MV-4-11 (cell line): ENCODE measurements at places on chromosomes 5 and 9.

DNA sequence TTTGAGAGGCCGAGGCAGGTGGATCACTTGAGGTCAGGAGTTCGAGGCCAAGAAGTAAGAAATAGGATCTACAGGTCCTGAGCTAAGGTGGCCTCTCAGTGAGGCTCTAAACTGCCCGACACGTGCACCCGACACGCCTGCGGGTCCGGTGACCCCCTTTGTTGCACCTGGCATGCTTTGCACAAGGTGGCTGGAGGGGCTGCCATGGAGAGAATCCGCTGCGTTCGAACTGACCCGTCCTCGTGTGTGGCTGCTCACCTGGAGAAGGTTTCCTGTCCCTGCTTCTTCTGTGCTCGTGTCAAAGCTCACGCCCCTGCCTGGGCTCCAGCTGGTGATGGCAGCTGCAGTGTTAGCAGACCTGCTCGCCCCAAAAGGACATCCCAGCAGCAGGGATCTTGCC, 5.7 kb upstream of the OLFM1 start:
- no peak for DNase-seq

DNA sequence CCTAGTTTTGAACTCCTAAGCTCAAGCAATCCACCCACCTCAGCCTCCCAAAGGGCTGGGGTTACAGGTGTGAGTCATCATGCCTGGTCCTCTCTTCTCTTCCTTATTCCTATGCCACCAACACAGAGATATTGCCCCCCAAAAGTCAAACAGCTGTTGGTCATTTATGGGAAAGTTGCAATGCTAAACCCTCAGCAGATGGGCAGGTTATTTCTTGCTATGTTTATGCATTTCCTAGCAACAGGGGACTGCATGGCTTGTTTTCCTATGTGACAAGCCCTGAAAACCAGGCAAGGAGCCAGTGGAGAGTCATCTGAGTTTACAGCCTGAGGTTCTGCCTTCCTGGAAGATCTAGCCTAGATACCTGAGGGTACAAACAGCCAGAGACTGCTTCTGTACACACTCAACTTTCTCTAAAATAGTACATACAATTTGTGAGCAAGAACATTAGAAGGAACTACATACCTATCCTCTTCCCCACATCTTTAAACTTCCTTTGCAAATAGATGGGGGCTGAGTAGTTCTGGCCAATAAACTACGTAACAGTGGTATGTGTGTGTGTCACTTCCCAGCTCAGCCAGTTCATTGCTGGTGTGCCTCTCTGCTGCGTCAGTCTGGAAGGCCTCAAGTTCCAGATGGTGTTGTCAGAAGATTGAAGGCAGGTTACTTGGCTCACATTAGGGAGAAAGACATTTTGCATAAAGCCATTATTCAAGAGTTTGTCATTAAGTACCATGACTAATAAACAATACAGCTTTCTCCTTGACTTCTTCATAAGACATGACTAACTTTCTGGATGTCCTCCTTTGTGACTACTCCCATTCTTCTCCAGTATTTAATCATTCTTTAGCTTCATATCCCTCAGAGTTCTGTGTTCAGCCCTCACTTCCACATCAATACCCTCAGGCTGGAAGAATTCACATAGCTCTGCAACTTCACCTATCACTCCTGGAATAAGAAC, 65.3 kb downstream of the CSNK1A1 start:
- DNase-seq = no peak

DNA sequence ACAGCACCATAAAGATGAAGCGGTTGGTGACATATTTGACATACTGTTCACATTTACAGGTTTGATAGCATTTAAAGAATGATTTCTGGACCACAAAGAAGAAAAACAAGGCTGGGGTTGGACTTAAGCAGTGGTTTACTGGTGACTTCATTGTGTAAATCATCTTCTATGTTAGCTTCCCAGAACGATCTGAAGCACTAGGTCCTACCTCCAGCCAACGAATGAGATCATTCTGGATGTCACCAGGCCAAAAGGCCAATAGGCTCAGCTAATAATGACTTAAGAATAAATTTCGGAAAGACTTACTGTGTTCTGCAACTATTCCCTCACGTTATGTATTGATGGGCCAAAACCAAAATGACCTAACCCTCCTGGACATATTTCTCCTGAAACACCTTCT, 675.3 kb upstream of the CCNG1 start:
- DNase-seq = no peak

DNA sequence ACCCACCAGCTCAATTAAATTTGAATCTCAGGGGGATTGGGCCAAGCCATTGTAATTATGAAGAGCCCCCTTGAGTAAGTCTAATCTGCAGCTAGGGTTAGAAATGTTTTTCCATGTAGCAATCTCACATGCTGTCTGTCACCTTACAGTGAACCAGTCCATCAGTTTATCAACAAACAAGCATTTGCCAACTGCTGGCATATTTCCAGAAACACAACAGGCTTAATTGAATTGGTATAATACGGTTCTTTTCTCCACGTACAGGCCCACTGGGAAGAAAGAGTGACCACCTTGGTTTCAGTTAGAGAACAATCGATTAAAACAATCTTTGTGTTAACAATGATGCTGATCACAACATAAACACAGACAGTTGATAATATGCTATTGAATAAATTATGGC, 67.4 kb downstream of the NSUN2 start:
- DNase-seq = no peak

GRCh38 chr9:78354989-78355388, 58.1 kb downstream of the PSAT1 start:
- no peak for DNase-seq

DNA sequence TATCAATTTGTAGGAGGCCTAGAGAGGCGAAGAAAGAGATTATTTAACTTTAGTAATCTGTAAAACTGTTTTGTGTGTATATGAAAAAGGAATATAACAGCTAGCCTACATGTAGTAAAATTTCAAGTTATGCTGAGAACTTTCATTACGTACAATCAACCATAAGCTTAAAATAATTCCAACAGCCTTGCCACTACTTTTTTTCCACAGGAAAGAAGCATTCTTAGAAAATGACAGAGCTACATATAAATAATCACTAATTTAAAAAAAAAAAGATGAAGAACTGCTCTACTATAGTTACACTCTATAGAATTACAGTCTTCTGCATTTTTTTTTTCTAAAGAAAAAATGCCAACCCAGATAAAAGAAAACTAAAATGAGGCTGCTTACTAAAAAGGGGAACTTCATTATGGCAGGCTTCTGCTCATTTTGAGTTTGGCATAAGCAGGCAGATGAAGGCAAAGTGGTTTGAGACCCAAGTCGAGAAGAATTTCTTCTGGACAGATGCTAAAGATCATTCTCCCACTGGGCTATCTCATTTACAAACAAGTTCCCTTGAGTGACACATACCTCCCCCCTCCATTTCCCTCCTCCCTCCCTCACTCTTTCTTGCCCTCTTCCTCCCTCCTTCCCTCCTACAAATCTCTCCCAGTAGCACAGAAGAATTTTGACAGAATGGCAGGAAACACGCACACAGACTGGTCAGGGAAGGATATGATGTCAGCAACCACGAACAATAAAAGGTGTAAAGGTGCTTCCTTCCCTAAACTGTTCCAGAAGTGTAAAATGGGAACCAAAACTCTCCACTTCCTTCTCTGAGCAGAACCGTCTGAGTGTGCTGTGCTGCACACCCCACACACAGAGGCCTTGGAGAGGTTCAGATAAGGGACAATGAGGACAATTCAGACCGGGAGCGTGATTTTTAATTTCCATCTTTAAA, 56.1 kb downstream of the MEF2C start:
- peak; percentile 99 for DNase-seq

DNA sequence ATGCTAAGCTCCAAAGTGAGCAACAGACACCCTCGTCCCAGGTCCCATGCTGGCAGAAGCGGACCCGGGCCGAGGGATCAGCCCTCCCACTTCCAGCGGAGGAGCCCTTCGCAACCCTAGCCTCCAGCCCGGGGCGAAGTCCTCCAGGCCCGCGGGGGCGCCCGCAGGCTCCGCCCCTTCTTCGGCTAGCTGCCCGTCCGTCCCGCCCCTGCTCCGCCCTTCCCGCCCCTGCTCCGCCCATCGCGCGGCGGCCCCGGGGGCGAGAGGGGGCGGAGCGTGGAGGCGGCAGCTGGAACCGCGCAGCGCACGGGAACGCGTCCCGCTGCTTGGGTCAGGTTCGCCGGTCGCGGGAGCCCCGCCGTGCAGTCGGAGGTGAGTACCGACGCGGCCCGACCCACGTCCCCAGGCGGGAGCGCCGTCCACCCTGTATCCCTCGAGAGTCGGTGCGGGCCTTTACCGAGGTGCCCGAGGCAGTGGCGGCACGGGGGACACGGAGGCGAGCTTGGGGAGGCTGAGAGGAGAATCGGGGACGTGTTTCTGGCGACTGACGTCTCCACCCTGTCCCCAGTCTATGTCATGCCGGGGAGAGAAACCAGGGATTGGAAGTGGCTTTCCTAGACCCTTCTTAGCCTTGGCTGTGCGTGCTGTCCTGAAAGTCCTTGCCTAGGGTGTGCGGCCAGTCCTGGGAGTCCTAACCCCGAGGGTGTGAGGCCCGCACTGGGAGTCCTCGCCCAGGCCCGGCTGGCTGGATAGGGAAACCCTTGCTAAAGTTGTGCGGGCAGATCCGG, at the start of gene ACO1:
TSS of gene ACO1 (plus strand) at position 280 of the 788 bp plus-strand sequence. CDS start 20,864 bp downstream, outside the sequence.
- peak; percentile 73 for DNase-seq

DNA sequence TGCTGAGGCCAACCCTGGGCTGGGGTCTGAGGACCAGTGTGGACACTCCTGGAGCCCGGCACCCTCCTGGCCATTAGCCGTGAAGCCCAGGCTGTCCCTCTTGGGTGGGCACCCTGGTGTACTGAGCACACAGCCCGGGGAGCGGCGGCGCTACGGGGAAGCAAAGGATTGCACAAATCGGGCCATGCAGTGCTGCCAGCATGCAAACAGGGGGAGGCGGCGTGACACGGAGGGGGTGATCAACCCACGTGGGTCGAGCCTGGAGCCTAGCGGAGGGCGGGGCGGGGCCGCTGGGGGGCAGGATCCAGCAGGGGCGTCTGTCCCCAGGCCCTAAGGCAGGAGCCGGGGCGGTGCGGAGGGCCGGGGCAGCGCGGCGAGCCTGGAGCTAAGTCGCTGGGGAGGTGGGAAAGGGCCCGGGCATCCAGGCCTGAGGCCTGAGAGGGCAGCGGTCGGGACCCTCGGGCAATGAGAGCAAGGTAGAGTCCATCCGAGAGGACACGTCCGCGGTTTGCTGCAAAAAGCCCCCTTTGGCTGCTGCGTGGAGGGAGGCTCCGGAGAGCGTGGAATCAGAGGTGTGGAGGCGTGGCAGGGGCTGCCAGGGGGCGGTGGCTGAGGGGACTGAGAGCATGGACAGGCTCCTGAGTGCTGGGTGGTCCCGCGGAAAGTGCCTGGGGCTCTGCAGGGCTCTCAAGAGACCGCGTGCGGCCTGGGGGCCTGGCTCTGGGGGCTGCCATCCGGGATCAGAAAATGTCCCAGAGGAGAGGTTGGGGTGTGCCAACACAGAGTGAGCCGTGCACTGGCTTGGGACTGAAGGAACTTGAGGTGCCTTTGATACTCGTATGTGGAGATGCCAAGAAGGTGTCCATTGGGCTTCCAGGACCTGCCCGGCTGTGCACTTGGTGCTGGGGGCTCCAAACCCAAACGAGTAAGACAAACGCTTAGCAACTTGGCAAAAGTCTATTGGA, 94.2 kb downstream of the BARX1 start:
- no peak for DNase-seq

- no peak for DNase-seq
Observed at GRCh38 chr5:174839196-174839595, 114.8 kb downstream of the MSX2 start.

GRCh38 chr9:12968093-12968492, 193.3 kb downstream of the LURAP1L start:
- DNase-seq = no peak

DNA sequence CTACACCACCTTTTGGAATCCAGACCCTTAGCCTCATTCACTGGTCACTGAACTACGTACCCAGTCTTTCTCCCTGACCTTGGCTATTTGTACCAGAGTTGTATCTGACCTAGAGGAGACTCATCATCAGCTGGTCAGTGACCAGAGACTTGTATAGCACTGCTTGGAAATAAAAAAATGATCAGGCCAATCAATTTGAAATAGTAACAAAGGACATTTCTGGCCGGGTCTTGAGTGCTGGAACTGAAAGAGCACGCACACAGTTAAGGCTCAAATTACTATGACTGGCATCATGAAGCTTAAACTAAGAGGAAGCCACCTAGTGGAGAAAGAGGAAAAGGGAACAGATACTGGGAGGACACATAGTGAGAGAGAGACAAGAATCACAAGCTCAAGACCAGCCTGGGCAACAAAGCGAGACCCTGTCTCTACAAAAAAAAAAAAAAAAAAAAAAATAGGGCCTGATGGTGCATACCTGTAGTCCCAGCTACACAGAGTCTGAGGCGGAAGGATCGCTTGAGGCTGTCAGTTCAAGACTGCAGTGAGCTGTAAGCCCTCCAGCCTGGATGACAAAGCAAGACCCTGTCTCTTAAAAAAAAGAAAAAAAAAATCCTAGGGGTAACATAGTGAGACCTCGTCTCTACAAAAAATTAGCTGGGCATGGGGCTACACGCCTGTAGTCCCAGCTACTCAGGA, 12.8 kb upstream of the SRP19 start:
- peak; percentile 80 for DNase-seq

- DNase-seq = peak; percentile 44
Observed at GRCh38 chr5:56161927-56162326, 71.2 kb downstream of the ANKRD55 start.

- no peak for DNase-seq
Observed at GRCh38 chr5:180137401-180138213, 66.0 kb upstream of the RNF130 start.

- DNase-seq = peak; percentile 84
Observed at GRCh38 chr5:56640763-56641406, 174.5 kb upstream of the MAP3K1 start.

- no peak for DNase-seq
Observed at GRCh38 chr9:31272456-31273295, 1111.8 kb upstream of the ACO1 start.

GRCh38 chr5:80672140-80672736, 17.5 kb upstream of the DHFR start:
- peak; percentile 36 for DNase-seq

DNA sequence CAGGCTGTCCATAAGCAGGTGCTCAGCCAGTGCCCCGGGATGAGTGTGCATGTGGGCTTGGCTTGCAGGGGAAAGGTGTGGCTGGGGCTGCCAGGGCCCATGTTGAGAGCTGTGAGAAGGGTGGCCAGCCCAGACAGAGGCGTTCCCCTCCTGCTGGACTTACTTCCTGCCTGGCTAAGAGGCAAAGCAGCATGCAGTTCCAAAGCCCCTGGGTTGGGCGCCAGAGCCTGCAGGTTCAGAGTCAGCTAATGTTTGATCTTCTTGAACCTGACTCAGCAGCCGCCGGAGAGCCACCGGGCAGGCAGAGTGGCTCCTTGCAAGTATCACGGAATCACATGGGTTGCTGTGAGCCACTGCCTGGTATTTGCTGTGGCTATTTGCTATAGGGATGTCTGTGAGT, 168.4 kb upstream of the MAP1B start:
- no peak for DNase-seq

DNA sequence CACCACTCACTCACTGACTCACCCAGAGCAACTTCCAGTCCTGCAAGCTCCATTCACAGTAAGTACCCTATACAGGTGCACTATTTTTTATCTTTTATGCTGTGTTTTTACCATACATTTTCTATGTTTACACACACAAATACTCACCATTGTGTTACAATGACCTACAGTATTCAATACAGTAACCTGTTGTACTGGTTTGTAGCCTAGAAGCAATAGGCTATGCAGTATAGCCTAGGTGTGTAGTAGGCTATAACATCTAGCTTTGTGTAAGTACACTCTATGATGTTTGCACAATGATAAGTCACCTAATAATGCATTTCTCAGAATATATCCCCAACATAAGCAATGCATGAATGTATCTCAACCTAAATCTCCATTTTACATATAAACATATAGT, 541.1 kb downstream of the NR2F1-AS1 start:
- no peak for DNase-seq

- no peak for DNase-seq
Observed at GRCh38 chr5:19547640-19548039, 440.4 kb downstream of the CDH18 start.
